Bronchial epithelial cell (primary cell): ENCODE measurements at places on chromosomes 16 and 17. TPM values are rescaled to one million over a fixed set of nuclear protein-coding genes. Genes with fewer than 3 reads are reported as not detected.

Gene GAS2L2
- total RNA-seq, result under 0.01 TPM in 1 of 2 replicates, not detected in the other

Gene KCNJ12
- total RNA-seq, result under 0.01 and 0.13 TPM in 2 replicates

Gene KCNG4
- not detected in 2 replicates for total RNA-seq

GRCh38 chr17:73956169-73956568 lies 247.3 kb upstream of the RPL38 start:
- DNase-seq, result no peak

DNA sequence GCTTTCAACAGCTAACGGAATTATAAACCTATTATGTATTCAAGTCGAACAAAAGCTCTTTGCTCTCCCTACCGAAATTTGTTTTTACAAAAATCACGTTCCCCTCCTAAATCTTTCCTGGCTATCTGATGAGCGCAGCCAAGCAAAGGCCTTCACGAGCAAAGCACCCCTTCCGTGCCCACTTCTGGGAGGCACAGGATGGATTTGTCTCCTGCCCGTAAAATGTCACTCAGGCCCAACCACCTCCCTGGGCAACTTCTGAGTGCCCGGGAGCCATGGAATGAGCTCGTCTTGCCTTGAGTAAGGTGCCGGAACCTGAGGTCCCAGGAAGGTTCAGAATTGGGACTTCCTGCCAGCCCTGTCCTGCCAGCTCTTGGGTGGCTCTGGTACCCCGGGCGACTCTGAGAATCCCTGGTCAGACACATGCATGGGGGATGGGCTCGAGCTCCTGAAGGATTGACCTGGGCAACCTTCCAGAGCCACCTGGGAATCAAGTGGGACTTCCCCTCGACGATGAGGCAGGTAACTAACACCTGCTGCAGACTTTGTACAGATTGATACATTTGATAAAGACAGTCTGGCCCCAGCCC lies 19.8 kb downstream of the SLC7A5 start:
- DNase-seq, result no peak

GRCh38 chr16:72752004-72752695 lies 295.8 kb downstream of the ZFHX3 start:
- no peak for DNase-seq

- DNase-seq, result no peak
Measured at GRCh38 chr17:56373981-56374833, 219.3 kb upstream of the NOG start.

DNA sequence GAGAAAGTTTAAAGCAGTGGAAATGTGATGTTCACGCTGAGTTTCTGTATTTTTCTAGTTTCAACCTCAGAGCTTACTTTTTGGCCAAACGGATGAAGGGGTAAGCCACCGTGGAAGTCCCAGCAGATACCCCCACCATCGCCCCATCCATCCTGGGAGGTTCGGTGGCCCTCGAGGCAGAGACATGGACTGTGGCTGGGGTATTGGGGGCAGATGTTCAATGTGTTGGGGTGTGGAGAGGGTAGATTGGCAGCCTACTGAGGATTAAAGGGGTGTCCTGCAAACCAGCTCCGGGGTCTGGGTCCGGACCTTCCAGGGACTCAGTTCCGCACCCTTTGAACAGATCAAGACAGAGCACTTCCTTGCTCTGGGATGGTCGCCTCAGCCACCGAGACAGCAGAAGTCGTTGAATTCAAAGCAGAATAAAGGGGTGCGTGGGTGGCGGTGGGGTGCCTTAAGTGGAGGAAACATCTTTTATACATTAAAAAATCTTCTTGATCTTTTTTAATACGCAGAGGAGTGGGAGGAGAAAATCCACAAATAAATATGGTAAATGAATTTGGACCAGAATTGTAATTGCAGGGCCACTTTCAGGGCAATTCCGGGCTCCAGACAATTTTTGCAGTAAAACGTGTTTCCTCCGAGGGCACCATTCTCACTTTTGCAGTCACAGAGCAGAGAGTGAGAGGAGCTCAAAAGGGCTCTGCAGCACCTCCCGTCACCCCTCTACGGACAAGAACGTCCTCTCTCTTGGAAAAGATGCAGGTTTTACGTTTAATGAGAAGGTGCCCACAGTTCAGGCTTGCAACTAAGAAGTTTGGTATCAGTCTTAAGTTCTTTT lies 8.2 kb upstream of the CBX8 start:
- DNase-seq, result no peak

DNA sequence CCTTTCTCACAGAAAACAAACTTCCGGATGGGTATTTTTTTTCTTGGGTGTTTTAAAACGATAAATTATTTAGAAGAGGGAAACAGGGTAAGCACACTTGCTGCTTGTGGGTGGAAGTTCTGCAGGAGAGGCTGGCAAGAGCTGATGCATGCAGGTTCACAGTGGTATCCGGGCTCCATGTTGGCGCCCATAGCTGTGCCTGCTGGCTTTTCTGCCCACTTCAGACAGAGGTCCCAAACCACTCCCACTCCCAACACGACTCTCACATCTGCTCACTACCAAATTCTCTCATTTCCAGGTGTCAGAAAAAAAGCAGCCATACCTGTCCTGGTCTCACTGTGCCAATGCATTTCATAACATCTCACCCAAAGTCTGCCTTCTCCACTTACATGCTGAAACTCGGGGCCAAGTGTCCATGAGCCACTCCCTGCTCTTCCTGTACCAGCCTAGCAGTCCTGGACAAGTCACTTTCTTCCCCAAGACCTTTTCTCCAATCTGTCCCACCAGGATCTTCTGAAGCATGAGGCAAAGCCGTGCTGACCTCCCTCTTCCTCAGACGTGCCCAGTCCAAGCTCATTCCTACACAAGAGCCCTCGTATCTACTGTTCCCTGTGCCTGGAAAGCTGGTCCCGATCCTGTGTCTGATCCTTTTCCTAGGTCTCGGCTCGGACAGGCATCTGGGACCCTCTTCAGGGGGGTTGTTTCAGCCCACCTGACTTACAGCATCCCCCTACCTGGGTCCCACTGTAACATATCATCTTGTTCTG lies 1.5 kb downstream of the CD300LF start:
- DNase-seq, result no peak

- no peak for DNase-seq
Measured at GRCh38 chr16:674968-675883, at the start of gene RHBDL1. TSS of gene RHBDL1 (plus strand) at chr16:675671. CDS start at chr16:675791, 120 bp downstream.
